ENCODE measurements at places on chromosomes 1 and 21.
A peak's percentile ranks its signal among the peaks of the same experiment; 100 is the strongest.

GRCh38 chr1:41418857-41419583 lies 57.8 kb downstream of the FOXO6 start:
- DNase-seq = no peak

DNA sequence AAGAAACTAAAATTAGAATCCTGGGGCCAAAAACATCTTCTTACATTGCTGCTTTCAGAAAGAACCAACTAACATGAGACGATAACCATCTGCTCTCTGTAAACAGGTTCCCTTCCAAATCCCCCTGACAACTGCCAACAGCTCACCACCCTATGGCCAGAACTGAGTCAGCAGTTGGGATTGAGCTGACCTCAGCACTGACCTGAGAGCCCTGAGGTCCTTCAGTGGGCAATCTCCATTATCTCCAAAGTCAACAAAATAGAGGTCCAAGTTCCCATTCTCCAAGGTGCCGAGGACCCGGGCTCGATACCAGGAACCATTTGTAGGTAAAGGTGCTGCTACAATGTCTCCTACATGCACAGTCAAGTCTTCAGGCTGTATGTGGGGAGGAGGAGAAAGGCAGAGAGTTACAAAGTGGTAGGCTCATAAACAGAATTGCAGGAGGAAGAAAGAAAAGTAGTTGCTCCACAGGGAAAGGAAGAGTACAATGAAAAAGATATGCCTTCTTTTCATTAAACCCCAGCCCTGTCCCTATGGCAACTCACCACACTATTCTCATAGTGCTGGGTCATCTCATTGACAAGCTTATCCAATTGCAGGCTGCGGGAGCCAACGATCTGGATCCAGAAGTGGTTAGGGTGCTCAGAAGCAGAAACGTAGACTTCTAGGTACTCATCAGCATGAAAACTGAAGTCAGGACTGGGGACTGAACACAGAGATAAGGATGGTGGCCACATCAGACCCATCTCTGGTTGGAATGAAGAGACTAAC lies 12.8 kb upstream of the MRPL9 start:
- DNase-seq = no peak

- peak; percentile 61 for DNase-seq
Observed at GRCh38 chr1:15975358-15975804, 520 bp downstream of the ZBTB17 start.

DNA sequence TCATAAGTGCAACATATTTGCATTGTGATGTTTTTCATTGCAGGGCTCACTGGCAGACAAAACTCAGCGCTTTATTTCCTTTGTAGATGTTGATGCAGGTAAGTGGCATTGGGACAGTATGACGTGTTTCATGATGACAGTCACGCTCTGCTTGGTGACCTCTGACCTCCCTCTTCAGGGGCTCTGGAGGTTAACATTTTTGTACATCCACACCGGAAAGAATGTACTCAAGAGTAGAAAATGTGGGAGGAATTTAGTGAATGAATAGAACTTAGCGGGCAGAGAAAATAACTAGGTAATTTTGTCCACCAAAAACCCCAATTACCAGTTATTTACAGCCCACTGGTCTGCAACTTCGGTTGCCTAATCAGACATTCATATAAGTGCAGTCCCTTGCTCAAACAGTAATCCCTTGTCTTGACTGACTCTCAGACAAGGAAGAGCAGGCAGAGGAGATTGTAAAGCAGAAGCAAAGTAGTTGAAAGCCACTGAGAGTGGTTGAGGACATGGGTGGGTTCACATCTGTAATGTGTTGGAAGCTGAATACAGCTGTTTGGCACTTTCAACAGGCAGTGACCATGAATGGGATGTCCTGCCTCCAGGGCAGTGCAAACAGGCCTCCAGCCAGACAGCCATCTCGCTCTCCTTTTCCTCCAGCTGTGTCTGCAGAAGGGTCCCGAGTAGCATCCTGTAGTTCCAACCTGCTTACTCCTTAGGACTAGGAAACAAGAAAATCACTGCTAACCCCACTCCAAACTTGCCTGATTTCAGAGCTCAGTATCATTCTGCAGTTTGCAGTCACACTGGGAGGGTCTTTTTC lies 188.9 kb downstream of the NRIP1 start:
- no peak for DNase-seq

DNA sequence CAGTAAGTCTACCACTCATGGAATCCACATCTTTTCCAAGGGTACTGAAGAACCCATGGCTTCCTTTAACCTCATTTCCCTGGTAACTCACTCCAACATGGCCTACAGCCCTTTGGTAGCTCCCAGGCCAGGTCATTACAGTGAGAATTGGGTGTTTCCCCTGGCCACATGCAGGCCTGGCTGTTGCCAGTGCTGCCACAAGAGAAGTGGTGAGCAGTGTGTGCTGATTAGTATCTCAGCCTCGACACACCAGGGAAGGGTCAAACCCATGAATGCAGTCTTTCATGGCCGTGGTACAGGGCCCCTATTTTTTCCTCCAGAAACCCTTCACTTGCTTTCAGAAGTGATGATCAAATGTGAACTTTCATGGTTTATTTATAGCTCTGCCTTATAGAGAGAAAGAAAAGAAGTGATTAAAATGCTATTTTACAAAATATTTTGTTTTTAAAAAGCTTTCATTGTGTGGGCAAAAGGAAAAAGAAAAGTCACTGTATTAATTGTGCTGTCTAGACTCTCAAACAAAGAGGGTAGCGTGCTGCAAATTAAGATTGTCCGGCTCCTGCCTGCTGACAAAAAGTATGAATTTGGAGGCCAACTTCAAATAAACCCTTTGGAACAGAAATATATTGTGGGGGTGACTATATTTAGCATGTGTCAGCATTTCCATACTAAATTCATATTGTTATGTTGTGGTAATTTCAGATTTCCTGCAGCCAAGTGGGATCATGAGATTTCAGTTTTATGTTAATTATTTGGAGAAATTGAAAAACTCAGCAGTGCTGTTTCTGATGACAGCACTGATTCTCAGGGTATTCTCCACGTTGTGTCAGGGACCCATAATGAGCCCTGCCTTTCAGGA lies 62.0 kb upstream of the HOOK1 start:
- DNase-seq = no peak

DNA sequence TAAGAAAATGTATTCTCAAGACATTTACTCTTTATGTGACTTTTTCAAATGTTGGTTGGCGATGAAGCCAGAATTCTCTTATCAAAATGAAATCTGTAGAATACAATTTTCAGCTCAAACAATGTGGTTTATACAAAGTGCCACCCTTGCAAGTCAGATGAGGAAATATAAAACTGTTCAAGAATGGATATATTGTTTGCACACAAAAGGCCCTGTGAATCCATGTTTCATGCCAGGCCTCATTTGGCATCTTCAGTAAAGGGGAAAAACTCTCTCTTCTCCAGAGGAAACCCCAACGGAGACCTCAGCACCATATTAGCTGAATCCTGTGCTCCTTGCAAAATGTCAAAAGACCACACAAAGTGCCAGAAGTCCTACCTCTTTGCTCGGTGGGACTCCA lies 310.4 kb downstream of the RRAGC start:
- no peak for DNase-seq

DNA sequence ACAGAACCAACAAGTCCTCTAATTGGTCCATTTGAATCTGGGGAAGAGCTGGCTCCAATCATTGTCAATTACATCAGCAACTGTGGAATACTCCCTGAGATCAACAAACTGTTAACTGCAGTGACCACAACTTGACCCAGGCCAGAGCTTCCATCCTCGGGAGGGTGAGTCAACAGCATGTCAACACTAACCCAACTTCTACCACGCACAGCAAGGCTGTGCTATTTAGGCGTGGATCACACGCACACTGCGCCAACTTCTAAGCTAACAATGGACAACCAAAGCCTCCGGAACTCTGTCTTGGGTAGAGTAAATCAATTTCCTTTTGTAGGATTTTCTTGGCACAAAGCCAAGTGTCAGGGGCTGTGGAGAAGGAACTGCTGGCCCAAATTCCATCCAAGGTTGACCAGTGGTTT lies 30.4 kb downstream of the APP start:
- no peak for DNase-seq

- DNase-seq = no peak
Observed at GRCh38 chr1:111052246-111052645, 87.6 kb downstream of the DRAM2 start.

DNA sequence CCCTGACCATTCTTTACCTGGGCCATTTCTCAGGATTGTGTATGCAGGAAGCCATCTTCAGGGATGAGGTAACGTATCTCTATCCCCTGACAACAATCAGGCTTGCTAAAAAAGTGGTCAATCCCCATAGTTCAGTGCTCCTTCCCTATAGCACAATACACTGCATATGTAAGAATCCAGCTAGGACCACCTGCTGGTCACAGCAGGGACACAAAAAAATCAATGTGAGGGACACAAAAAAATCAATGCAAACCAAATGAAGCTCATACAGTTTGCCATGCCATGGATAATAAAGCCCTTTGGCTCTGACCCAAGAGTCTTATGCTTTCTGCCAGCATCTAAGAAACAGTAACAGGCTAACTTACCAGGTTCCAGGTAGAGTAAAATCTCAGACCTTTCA lies 16.3 kb downstream of the ACBD6 start:
- no peak for DNase-seq

DNA sequence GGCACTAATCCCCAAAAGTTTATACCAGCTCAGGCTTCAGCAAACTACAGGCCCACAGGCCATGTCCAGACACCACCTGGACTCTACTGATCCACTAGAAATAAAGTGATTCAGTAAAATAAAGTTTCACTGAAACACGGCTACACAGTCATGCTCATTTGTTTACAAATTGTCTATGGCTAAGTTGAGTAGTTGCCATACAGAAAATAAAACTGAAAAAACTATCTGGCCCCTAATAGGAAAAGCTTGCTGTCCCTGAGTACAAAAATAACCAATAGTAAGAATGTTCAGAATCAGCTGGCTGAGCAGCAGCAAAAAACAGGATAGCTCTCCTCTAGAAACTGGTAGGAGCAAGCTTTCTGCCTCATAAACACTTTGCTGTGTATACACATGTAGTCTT lies 221.5 kb downstream of the RERE start:
- no peak for DNase-seq

DNA sequence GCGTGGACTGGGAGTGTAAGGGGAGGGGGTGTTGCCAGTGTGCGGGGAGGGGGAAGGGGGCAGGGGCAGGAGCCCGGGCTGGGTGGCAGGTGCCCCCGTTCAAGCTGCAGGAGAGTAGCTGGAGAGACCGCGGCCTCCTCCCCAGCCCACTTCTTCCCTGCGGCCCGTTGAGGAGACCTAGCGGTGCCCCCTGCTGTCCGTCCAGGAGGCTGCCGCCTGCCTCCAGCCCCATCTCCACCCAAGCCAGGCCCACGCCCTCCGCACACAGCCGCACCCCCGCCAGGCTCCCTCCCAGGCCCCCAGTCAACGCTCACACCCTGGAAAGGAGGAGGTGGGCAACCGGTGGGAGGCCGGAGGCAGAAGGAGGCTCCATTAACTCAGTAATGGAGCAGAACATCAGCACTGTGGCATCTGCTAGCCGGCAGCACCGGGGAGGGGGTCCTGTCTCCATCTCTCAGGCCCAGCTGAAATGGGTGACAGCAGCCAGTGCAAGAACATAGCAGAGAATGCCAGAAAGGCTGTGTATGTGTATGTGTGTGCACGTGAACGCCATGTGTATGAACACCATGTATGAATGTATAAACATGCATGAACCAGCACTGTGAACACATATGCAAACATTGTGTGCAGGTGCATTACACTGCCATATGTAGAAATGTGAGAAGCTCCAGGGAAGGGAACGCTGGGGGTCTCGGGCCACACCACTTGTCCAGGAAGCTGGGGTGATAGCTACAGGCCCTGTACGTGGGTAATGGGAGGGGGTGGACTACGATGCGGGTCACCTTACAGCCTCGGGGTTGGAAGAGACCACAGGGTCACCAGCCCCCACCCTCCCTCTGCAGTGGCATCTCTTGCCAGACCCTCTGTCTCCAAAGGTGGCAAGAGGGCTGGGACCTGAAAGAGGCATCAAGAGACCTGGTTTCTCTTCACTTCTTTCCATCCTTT lies 84.6 kb downstream of the SYT2 start:
- peak; percentile 11 for DNase-seq

DNA sequence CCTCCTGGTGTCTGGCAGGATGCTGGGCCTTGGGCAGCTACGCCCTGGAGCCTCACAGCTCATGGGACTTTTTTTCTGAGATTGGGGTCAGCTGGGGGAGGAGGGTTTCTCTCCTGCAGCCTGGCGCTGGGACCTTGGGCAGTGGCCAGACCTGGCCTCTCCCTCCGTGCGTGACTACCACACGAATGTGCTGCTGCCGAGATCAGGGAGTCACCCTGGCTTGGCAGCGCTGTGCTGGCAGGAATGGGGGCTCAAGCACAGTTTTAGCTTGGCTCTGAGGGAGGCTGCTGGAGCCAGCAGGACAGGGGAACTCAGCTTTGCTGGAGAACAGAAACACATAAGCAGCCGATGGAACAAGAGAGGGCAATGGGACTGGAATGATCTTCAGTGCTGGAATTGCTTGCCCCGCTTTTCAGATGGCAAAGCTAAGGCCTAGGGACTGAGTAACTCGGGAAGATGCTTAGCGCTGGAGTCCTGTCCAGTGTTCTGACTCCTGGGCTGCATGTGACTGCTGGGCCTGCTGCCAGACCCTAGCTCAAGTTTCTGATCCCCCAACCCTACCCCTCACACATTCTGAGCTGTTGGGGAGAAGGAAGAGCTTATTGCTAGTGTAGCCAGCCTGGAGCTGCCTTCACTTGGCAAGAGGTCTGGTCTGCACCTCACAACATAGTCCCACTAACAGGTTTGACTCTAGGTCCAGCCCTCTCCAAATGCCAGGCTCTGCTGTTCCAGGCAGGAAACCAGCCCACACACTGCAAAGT lies 69.9 kb downstream of the NAV1 start:
- DNase-seq = no peak

- no peak for DNase-seq
Observed at GRCh38 chr1:160358073-160358472, 8.8 kb upstream of the NHLH1 start.

GRCh38 chr1:109761227-109762038 lies 2.3 kb downstream of the EPS8L3 start:
- no peak for DNase-seq

DNA sequence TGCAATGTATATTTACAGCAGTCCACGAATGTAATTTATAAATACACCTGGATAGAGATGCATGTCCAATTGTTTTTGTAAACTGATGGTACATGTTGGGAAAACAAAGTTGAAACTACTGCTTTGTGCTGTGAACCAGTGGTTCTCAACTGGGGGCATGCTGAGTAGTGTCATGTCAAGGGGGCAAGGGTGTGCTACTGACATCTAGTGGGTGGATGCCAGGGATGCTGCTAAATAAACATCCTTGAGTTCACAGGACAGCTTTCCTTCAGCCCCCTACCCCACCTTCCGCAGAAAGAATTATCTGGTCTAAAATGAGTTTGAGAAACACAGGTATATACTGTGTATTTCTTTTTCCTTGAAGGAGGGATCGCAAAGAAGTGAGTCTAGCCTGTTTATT lies 95.9 kb downstream of the RASAL2 start:
- no peak for DNase-seq
